ENCODE measurements at places on chromosomes 5 and 9.
A peak's percentile ranks its signal among the peaks of the same experiment; 100 is the strongest.

DNA sequence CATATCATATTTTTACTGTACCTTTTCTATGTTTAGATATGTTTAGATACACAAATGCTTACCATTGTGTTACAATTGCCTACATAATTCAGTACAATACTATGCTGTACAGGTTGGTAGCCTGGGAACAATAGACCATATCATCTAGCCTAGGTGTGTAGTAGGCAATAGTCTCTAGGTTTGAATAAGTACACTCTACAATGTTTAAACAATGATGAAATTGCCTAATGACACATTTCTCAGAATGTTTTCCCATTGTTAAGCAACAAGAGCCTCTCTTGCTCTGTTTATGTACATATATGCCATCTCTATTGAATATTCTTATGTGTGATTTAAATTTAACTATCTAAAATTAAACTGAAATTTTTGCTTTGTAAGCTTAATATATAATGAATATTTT lies 209.6 kb upstream of the ST8SIA4 start:
- no peak for DNase-seq

- DNase-seq: no peak
These were observed 650 bp downstream of the ELP1 start for GRCh38 chr9:108933231-108933717.

DNA sequence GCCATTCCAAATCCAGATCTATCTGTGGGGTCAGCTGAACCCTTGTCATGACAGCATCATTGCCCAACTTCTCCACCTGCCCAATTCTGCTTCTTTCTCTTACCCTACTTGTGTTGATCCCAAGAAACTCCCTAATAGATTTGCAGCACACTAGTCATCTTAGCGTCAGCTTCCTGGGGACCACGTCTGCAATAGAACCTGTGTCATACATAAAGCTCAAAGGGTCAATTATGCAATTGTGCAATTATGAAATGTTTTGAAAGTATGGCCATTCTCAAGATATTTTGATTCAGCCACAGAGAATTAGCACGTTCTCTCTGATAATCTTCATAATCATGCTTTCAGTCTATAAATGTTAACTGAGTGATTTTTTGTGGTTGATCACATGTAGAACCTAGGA lies 87.4 kb upstream of the PAPPA start:
- DNase-seq: no peak

- no peak for DNase-seq
These were observed 3.9 kb downstream of the CDKN2B start for GRCh38 chr9:22005021-22005701.

DNA sequence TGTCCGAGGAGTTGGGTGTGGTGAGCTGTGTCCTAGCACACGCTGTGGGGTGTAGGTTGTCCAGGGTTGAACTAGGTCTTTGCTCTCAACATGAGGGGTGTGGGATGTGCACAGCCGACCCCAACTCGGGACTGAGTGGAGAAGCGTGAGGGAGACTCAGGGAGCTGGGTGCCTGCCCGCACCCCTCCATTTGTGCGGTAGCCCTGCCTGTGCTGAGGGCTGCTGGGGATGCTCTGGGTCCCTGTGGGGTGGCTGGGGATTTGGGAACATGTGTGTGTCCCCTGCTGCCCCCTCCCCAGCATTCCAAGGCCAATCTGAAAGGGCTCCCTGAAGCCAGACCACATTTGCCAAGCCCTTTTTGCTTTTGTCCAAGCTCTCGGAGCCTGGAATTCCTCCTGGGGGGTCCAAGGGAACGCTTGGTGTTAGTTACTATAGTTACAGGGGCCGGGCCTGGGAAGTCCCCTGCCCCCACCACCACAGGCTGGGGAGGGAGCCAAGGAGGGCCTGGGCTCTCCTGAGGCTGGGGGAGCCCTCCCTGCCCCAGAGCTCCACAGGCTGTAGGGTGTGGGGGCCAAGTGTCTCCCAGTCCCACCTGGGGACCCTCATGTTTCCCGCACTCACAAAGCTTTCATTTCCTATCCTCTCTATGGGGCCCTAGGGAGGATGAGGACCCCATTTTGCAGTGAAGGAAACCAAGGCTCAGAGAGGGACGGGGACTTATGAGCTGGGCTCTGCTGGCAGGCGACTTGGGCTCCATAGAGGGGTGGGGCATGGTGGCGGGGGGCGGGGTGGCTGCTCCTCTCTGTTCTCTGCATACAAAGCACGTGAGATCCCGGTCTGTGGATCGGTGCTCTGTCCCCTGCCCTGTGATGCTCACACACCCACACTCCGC lies 1.1 kb downstream of the CRB2 start:
- no peak for DNase-seq

GRCh38 chr9:112198646-112199045 lies 23.5 kb upstream of the SUSD1 start:
- no peak for DNase-seq

DNA sequence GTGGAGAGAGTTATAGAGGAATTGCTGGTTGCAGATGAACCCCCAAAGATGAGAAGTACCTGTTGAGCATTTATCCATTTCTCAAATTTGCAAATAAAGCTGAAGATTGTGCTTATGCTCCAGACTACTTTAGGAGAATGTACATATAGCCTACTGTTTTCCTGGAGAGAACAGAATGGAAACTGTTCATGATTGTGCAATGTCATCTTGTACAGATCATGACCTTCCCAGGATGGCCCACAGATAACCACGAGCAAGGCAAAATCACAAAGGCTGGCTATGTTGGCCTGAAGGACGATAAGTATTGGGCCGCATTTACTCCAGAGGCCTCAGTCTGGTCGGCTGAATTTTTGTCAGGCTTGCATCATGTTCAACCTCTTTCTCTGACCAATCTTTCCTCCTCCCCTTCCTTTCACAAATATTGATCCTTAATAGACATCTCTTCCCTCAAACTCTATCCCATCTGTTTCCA lies 28.5 kb upstream of the RICTOR start:
- no peak for DNase-seq

DNA sequence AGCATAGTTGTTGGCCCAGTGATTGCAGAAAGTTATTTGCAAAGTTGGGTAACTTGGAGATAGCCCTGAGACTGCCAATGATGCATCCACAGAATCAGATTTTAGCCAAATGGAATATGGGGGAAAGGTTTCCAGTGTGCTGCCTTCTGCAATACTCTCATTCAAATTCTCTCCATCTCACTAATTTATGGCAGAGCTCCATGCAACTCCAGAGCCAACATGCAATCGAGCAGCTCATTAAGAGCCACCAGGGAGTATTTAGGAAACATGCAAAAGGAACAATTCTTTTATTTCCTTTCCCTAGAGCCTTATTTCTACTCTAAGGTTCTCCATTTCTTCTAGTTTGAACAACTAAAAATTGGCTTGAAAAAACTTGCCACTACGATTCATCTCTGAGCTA lies 135.9 kb upstream of the MARCHF11 start:
- no peak for DNase-seq

DNA sequence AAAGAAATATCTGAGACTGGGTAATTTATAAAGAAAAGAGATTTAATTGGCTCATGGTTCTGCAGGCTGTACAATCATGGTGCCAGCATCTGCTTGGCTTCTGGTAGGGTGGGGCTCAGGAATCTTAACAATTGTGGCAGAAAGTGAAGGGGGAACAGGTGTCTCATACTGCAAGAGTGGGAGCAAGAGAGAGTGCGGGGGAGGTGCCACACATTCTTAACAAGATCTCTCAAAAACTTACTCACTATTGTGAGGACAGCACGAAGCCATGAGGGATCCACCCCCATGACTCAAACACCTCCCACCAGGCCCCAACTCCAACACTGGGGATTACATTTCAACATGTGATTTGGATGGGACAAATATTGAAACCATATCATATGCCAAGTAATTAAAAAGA lies 70.1 kb upstream of the PANK3 start:
- no peak for DNase-seq

- no peak for DNase-seq
These were observed 129.2 kb downstream of the HSD17B3 start for GRCh38 chr9:96172797-96173196.

DNA sequence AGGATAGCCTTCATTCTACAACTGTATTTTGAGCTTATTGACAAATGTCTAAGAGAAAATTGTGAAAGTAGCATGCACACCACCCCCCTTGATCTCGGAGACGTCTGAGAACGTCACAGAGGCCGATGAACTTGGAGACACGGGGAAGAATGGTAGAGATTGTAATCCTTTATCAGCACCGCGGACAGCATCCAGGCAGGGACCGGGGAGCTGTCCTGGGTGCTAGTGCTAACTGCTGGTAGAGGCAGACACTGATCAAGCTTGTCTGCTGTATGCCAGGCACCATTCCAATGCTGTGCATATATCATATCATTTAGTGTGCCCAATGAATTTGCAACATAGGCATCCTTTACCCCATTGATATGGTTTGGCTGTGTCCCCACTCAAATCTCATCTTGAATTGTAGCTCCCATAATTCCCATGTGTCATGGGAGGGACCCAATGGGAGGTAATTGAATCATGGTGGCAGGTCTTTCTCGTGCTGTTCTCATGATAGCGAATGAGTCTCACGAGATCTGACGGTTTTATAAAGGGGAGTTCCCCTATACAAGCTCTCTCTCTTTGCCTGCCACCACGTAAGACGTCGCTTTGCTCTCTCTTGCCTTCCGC lies 98.8 kb downstream of the LHX2 start:
- peak; percentile 42 for DNase-seq

DNA sequence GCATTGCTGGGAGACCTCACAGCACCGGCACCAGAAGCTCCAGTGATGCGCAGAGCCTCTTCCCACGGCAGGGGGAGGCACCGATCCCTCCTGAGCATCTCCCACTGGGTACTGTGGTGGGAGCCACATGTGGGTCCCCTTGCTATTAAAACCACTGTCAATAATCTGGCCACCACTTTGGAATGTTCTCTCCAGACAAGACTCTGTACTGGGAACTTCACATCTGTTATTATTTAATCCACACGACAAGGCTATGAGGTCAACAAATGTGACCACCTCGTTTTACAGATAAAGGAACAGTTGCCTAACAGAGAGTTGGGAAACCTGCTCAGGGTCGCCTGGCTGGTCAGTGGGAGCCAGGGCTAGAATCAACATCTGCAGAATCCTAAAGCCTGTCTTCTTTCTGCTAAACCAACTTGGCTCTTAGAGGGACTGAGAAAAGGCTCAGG lies 72.7 kb downstream of the EPB41L4B start:
- DNase-seq: no peak

DNA sequence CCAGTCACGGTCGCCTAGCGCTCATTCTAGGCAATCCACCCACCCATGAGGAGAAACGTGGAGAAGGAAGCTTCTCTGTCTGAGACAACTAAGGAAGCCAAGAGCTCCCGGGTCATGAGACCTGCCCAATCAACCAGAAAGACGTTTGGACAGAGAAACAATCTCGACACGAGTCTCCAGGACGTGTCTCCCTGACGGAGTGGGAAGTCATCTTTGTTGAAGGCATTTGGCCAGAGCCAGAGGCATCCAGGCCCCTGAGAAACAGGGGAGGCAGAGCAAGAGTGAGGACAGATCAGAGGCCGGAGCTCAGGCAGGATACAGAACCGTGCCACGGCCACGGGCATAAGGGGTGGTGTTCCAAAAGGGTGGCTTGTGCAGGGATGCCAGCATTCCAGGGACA lies 479.0 kb downstream of the SPATA31A7 start:
- DNase-seq: no peak

DNA sequence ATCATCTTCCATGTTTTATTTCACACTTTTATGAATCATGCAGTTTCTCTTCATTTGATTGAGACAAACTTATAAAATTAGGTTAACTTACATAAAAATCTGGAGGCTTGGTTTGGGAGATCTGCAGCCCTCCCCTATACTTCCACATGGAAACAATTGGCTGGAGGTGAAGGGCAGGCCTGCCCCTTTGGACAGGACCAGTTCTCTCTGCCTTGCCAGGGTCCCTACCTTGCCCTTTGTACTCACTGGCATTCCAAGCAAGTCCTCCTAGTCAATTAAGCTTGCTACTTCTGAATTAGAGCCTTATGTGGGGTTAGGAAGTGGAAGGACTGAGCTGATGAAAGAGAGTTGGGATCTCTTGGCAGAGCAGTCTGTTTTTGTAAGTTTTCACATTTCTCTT lies 257.3 kb downstream of the GAS1 start:
- DNase-seq: no peak

DNA sequence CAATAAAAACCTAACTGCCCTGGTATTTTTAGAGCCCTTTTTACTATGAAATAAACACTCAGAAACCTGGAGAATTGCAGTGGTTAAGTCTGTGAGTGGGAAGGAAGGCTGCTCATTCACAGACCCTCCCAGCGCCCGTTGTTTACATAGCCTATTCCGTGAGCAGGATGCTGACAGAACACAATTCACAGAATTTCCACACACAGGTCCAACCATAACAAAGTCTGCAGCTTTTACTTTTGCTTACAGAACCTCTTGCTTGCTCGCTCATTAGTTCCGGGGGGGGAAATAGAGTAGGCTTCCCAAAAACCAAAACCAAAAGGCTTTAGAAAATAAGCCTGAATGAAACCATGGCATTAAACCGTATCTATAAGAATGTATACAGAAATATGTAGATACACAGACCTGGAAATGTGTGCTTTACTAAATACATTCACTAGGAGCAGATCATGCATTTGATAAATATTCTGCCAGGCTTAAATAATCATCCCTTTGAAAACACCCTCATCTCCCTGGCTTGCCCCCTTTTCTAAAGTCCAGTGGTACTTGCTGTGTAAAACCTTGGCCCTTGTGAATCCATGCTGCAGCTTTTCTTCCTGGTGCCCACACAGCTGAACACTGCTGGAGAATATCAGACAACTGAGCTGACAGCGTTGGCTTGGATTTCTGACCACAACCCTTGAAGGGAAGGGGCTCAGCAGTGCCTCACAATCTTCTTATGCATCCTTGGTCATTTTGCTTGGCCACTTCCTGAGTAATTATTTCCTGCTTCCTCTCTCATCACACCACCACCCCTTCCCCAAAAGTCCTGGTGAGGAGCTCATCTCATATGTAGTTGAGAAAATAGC lies 128.0 kb downstream of the FANCC start:
- peak; percentile 69 for DNase-seq

- no peak for DNase-seq
These were observed at the start of gene APBA1 for GRCh38 chr9:69671879-69672595. TSS of gene APBA1 (minus strand) at chr9:69672371.

- DNase-seq: no peak
These were observed 14.6 kb downstream of the KIF4B start for GRCh38 chr5:155027993-155028629.

DNA sequence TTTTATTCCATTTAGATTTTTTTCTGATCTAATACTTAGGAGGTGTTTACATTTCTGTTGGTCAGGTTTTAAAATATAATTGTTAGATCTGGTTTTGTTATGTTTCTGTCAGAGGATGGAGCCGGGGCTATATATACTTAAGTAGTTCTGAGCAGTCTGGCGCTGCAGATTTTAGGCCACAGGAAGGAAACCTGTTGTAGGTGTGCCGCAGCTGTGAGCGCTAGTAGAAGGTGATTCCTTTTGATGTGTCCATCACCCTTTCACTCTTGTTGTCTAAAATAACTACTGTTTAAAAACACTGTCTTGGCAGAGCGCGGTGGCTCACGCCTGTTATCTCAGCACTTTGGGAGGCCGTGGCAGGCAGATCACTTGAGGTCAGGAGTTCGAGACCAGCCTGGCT lies 17.0 kb downstream of the ZBTB34 start:
- DNase-seq: no peak

- no peak for DNase-seq
These were observed 9.7 kb downstream of the RGS14 start for GRCh38 chr5:177367323-177367848.

- DNase-seq: no peak
These were observed 64.8 kb upstream of the SPTLC1 start for GRCh38 chr9:92180002-92180400.
